ENCODE measurements at places on chromosomes 12 and 14. TPM values are rescaled to one million over a fixed set of nuclear protein-coding genes. Genes with fewer than 3 reads are reported as not detected.

- DNase-seq, result no peak
Observed at GRCh38 chr12:123109319-123109772, 41.5 kb downstream of the PITPNM2 start.

GRCh38 chr12:56377310-56377988 lies 14.8 kb upstream of the APOF start:
- peak; percentile 33 for DNase-seq

GRCh38 chr14:98953551-98954348 lies 318.2 kb downstream of the BCL11B start:
- DNase-seq, result peak; percentile 3

Gene ABHD12B
- not detected for total RNA-seq

Gene A2M
- total RNA-seq, result not detected

All from A172 (cell line).